Suprapubic skin (tissue), 4 donors: ENCODE measurements at places on chromosomes 5 and 9. TPM values are rescaled to one million over a fixed set of nuclear protein-coding genes. Genes with fewer than 3 reads are reported as not detected.

DNA sequence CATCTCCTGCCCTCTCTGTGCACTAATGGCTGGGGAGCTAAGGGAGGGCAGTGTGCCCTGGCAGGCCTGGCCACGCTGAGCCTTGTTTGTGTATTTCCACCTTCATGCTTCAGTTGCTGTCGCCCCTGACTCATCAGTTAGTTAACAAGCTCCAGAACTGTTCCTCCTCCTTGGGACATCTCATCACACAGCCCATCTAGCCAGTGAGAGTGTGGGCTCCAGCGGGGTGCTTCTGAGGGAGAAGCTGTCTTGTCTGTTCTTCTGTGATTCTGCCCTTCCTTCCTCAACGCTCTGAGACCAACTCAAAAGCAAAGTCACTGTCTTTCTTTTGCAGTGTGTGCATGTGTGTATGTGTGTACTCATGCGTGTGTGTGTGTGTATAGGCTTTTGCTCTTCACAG is 58.3 kb upstream of the CPEB4 start:
- H3K4me1 ChIP-seq, result peaks cover 3% of the 10 kb centered on the region
- no peak overlapping the region for H3K4me3 ChIP-seq
- no peak overlapping the region for H3K27ac ChIP-seq
- H3K27me3 ChIP-seq, result no peaks in the 10 kb centered on the region

- H3K27me3 ChIP-seq, result no peaks in the 10 kb centered on the region
- no peaks in the 10 kb centered on the region for H3K4me1 ChIP-seq
- H3K36me3 ChIP-seq, result peaks cover 6% of the 10 kb centered on the region
- H3K27ac ChIP-seq, result no peak overlapping the region
- no peak overlapping the region for H3K4me3 ChIP-seq
- no peak for DNase-seq
Observed at GRCh38 chr5:131534974-131535373, 100.1 kb downstream of the RAPGEF6 start.

GRCh38 chr9:69382135-69382534 is 57.1 kb downstream of the ENTREP1 start:
- peaks cover 15% of the 10 kb centered on the region for H3K4me1 ChIP-seq
- H3K27ac ChIP-seq, result no peak overlapping the region
- peaks cover 14% of the 10 kb centered on the region for H3K36me3 ChIP-seq
- H3K27me3 ChIP-seq, result no peaks in the 10 kb centered on the region
- DNase-seq, result no peak

GRCh38 chr9:70418822-70419555 is 4.5 kb upstream of the KLF9 start:
- DNase-seq, result peak; percentile 99
- peak overlapping the region; percentile 52 for H3K4me3 ChIP-seq
- H3K27ac ChIP-seq, result peak overlapping the region; percentile 98
- no peaks in the 10 kb centered on the region for H3K36me3 ChIP-seq
- H3K27me3 ChIP-seq, result no peaks in the 10 kb centered on the region

- peak overlapping the region; percentile 87 for H3K4me3 ChIP-seq
- H3K27ac ChIP-seq, result peak overlapping the region; percentile 97
- DNase-seq, result no peak
Observed at GRCh38 chr9:133374612-133375115, 1.2 kb downstream of the SURF4 start.

DNA sequence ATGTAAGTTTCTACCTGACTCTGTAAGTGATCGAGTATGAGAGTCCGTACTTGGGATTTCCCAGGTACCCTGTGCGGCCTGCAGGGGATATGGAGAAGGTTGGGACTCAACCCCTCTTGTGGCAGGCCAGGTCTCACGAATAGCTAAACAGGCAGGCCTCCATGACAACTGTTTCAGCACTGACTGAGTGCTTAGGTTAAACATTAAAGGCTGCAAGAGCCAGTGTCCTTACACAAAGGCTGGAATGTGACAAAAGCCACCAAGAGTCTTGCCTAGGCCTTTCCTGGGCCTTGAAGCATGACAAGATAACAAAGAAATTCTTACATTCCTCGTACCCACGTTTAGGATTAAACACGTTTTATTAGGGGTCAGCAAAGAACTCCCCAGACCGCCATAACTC is 58.6 kb downstream of the THBS4 start:
- no peak for DNase-seq
- no peak overlapping the region for H3K27ac ChIP-seq
- no peaks in the 10 kb centered on the region for H3K27me3 ChIP-seq
- no peaks in the 10 kb centered on the region for H3K4me1 ChIP-seq

Gene GCNT4
- 3.1 TPM for total RNA-seq

GRCh38 chr9:77983320-77983662 is 48.3 kb downstream of the GNAQ start:
- H3K4me1 ChIP-seq, result peaks cover 25% of the 10 kb centered on the region
- no peak for DNase-seq
- no peaks in the 10 kb centered on the region for H3K27me3 ChIP-seq
- no peak overlapping the region for H3K4me3 ChIP-seq
- H3K27ac ChIP-seq, result no peak overlapping the region

Gene OLFM1
- total RNA-seq, result 13.8 TPM

DNA sequence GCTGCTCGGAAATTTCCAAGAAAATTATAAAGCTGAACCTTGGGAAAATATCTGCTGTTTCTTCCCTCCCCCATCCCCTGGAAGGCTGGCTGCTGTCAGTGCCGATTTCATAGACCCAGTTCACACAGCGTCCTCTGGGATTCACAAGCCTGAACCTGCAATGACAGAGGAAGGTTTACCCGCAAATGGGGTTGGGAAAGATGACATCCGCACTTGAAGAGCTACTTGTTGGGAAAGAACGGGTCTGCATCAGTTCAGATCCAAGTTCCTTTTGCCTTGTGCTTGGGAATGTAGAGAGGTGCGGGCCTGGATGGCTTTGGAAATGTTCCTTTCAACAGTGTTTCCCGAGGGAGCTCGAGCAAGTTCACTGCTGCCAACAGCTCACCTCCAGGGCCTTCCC is 13.9 kb downstream of the PCDH12 start:
- peaks cover 15% of the 10 kb centered on the region for H3K36me3 ChIP-seq
- no peak for DNase-seq
- H3K27me3 ChIP-seq, result no peaks in the 10 kb centered on the region
- H3K27ac ChIP-seq, result no peak overlapping the region
- peaks cover 55% of the 10 kb centered on the region for H3K4me1 ChIP-seq

DNA sequence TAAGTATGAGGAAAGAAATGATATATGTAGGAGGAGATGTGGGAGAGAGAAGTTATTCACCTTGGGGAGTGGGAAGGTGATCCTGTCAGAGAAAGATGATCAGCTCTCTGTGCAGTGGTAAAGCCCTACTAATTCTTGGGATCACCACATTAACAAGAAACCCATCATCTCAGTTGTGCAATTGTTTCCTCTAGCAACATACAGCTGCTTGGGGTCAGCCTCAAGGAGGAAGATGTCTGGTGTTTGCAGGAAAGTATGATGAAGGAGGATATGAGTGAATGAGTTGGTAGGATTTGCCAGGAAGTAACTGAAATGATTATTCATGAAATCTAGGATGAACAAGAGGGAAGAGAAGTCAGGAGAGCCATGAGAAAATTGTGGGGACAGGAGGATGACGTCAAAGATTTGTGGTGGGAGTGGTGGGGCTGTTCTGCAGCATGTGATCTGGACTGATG is 50.1 kb downstream of the TNFSF8 start:
- no peak overlapping the region for H3K4me3 ChIP-seq
- no peaks in the 10 kb centered on the region for H3K4me1 ChIP-seq
- no peaks in the 10 kb centered on the region for H3K27me3 ChIP-seq
- H3K27ac ChIP-seq, result no peak overlapping the region
- DNase-seq, result no peak

DNA sequence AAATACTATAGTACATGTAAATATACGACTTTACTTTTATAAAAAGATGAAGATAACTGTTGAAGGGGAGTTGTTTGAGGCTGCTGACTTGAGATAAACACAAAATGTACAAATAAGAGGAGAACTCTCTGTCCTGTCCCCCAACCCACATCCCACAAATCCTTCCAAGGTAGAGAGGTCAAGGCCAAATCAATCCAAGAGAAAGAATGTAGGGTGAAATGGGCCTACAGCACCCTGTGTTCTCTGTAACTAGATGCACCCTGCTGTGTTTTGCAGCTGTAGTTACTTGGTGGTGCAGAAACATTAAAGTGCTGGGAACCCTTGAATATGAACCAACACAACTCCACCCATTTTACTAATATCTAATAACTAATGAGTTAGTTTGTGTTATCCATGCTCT is 2.0 kb upstream of the LHFPL2 start:
- no peak overlapping the region for H3K27ac ChIP-seq
- no peak overlapping the region for H3K4me3 ChIP-seq
- H3K36me3 ChIP-seq, result no peaks in the 10 kb centered on the region

- no peak for DNase-seq
- H3K4me3 ChIP-seq, result peak overlapping the region; percentile 27
- H3K27me3 ChIP-seq, result no peaks in the 10 kb centered on the region
- no peaks in the 10 kb centered on the region for H3K36me3 ChIP-seq
- H3K4me1 ChIP-seq, result peaks cover 23% of the 10 kb centered on the region
Observed at GRCh38 chr5:59799668-59800346, 93.7 kb downstream of the PDE4D start.

Gene HMMR
- total RNA-seq, result 3.7 TPM

GRCh38 chr5:112183103-112183711 is 235.9 kb downstream of the EPB41L4A start:
- no peaks in the 10 kb centered on the region for H3K27me3 ChIP-seq
- no peak overlapping the region for H3K4me3 ChIP-seq
- no peak for DNase-seq
- peaks cover 10% of the 10 kb centered on the region for H3K36me3 ChIP-seq
- peaks cover 7% of the 10 kb centered on the region for H3K4me1 ChIP-seq

Gene CCNI2
- total RNA-seq, result not detected

Gene PCDH1
- total RNA-seq, result 83.3 TPM

- no peak for DNase-seq
- H3K4me3 ChIP-seq, result no peak overlapping the region
- no peak overlapping the region for H3K27ac ChIP-seq
- no peaks in the 10 kb centered on the region for H3K27me3 ChIP-seq
Observed at GRCh38 chr9:32554591-32554990, 2.2 kb upstream of the TOPORS start.

Gene BAAT
- not detected for total RNA-seq

- no peaks in the 10 kb centered on the region for H3K36me3 ChIP-seq
- peak; percentile 89 for DNase-seq
- no peaks in the 10 kb centered on the region for H3K27me3 ChIP-seq
- no peak overlapping the region for H3K4me3 ChIP-seq
- H3K4me1 ChIP-seq, result peaks cover 35% of the 10 kb centered on the region
Observed at GRCh38 chr5:134439210-134439654, 27.6 kb upstream of the CDKN2AIPNL start.

Gene GPX3
- 601 TPM for total RNA-seq

DNA sequence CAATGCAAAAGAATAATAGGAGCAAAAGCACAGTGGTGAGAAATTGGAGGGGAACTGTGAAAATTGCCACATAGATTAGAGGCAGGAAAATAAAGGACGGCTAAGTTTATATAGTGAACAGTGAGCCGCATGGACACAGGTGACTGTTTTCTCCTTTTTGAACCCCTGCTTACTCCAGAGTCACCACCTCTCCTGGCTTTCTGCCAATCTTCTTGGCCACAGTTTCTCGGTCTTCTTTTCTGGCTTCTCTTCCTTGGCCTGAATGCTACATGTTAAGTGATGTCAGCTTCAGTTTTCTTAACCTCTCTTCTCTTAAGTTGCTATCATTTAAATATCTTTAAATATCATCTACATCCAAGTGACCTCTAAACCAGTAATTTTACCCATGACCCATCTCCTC is 47.3 kb upstream of the CDKN2B start:
- no peaks in the 10 kb centered on the region for H3K36me3 ChIP-seq
- H3K4me3 ChIP-seq, result no peak overlapping the region
- H3K27ac ChIP-seq, result no peak overlapping the region
- no peaks in the 10 kb centered on the region for H3K4me1 ChIP-seq

Gene DMRT1
- total RNA-seq, result not detected
